ENCODE measurements at places on chromosomes 12 and 14.

GRCh38 chr12:11815397-11815796, 165.9 kb downstream of the ETV6 start:
- no peak for DNase-seq

DNA sequence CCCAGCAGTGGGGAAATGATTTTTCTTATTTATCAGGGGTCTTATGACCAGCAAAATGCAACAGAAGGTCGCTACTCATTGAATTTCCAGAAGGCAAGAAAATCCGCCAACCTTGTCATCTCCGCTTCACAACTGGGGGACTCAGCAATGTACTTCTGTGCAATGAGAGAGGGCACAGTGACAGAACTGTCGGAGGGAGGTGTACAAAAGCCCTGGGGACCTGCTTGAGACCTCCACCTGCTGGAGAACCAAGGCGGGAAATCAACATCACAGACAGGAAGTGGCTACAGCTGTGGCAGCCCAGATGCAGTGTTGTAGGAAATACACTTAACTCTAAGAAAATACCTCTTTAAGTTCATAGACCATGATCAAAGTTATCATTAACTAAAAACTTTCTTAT, 250.9 kb upstream of the OR4E1 start:
- DNase-seq = no peak

GRCh38 chr12:5524116-5524768, 92.3 kb downstream of the NTF3 start:
- DNase-seq = no peak

- DNase-seq = no peak
Observed at GRCh38 chr14:96987086-96987474, 189.9 kb downstream of the VRK1 start.

GRCh38 chr12:85405262-85405661, 125.2 kb downstream of the ALX1 start:
- DNase-seq = no peak

GRCh38 chr12:22046968-22047390, 961 bp downstream of the CMAS start:
- DNase-seq = no peak

DNA sequence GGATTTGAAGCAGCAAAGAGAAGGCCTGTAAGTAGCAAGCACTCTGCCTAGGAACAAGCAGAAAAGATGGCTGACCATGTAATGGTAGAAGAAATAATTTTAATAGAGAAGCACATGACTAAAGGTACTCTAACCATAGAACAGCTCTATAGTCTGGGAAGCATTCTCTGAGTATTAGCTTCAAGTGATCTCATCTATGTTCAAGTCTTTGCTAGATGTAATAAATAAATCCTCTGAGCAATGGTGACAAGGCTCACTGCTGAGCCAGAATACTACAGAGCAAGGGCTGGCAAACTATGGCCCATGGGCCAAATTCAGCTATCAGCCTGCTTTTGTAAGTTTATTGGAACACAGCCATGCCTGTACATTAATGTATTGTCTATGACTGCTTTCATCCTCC, 84.8 kb downstream of the PEBP1 start:
- DNase-seq = no peak

GRCh38 chr12:57837864-57838562, 8.5 kb downstream of the CTDSP2 start:
- DNase-seq = peak; percentile 24

- no peak for DNase-seq
Observed at GRCh38 chr12:70469221-70469820, 103.2 kb downstream of the KCNMB4 start.

DNA sequence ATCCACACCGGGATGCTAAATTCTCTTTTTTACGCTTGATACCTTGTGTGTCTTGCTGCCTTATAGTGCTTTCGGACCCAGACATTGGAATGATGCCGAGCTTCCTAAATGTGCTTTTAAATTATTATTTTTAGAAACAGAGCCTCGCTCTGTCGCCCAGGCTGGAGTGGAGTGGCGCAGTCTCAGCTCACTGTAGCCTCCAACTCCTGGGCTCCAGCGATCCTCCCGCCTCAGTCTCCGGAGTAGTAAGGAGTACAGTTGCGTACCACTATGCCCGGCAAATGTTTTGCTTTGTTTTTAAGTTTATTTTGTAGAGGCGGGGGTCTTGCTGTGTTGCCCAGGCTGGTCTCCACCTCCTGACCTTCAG, 489 bp upstream of the EML5 start:
- DNase-seq = no peak

DNA sequence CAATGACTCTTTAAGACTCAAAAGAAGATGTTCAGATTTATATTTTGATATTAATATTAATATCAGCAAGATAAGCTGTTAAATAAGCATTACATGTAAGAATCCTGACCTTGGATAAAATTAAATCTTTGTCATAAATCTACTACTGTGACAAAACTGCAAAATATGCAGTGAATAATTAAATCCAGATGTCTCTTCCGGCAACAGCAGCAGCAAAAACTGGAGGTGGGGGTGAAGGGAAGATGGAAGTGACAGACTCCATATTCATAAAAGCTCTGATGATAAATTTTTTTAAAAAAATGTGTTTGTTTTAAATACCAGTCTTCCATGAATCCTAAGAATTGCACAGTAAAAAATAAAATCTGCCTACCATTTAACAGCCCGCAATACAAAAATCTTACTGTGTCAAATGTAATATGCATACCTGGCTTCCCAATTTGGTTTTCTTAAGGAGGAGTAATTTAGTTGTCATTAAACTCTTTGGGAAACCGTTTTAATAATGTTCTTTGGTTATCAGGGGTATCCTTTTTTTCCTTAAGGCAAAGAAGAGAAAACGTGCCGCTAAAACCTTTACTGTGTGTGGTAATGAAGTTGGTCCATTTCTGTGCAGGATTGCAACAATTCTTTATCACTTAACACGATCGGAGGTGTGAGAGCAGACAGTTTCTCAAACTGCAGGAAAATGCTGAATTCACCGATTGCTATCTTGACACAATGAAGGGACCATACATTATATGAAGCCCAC, 478.2 kb downstream of the DIO2 start:
- no peak for DNase-seq

DNA sequence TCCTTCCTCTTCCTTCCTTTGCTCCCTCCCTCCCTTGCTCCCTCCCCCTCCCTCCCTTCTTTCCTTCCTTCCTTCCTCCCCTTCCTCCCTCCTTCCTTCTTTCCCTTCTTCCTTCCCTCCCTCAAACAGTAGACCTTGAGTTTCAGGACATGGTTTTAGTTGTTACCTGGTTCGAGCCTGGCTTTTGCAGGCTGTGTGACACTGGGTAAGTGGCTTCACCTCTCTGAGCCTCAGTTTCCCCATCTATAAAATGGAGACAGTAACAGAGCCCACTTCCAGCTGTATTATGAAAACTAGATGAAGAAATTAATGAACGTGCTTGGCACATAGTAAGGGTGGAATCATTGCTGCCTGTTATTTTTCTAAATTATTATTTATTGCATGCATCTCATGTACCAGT, 171.0 kb upstream of the LHX5 start:
- DNase-seq = no peak

GRCh38 chr14:80522936-80523335, 311.6 kb upstream of the DIO2 start:
- no peak for DNase-seq

DNA sequence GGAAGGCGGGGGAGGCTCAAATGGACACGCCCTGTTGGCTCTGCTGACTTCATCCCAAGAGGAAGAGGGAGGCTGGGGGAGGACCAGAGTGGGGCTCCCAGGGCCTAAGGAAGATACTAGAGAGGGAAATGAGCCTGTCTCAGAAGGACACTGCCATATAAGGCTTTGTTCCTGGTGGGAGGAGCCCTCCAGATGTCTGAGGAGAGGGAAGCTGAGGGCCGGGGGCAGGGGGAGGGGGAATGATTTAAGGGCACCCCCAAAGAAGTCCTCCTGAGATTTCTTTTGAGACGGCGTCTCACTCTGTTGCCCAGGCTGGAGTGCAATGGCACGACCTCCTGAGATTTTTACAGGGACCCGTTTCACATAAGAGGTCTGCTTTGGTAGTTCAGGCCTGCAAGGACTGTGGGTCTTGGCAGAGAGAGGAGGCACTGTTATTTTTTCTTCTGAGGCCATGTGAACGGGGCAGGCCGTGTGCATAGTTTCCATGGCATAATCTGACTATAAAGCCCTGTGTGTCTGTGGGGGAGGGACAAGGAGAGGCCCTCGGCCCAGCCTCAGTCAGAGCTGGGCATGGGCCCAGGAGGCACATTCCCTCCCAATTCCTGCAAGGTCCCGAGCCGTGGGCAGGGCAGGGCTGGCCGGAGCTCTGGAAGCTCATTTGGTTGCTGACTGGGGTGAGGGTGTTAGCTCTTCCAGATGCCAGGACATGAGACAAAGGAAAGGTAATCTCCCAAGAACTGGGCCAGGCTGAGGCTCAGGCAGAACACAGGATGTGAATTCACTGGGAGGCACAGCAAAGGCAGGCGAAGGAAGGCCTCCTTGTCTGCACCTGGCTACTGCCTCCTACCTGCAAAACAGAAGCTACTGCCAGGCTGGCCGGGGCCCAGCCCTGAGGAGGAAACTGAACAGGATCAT, 22.2 kb upstream of the PLEKHG3 start:
- no peak for DNase-seq

DNA sequence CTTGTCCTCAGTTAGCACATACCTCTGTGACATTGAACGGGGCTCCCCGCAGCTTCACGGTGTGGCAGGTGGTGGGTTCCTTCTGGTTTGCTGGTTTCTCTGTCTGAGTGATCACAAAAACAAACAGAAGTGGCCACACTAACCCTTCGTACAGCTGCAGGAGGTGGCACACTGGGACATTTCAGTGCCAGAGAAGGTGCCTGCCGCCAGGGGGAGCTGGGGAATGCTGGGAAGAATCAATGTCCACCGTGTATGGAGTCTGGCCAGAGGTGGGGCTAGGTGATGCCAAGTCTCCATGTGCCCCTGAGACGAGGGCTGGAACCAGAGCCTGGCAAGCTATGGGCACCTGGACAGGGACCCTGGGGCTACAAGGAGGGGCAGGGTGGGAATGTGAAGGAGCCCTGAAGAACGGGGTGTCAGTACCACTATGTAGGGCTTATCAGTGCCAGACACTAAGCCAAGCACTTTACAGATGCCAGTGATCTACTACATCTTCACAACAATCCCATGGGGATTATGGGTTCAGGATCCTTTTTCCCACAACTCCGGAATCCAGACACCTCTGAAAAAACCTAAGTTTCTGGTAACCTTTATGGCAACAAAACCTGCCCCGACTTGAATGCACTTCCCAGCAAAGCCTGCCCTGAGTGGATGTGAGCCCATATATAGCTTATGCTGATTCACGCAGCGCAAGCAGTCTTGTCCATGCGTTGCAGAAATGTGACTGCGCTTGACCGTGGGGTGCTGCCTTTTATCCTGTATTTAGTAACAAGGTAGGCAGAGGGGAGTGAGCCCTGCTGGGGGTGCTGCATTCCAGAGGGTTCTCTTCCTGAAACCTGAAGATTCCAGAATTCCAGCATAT, 10.8 kb downstream of the RBM19 start:
- DNase-seq = peak; percentile 10

- peak; percentile 19 for DNase-seq
Observed at GRCh38 chr12:106267535-106267934, 19.7 kb upstream of the CKAP4 start.

DNA sequence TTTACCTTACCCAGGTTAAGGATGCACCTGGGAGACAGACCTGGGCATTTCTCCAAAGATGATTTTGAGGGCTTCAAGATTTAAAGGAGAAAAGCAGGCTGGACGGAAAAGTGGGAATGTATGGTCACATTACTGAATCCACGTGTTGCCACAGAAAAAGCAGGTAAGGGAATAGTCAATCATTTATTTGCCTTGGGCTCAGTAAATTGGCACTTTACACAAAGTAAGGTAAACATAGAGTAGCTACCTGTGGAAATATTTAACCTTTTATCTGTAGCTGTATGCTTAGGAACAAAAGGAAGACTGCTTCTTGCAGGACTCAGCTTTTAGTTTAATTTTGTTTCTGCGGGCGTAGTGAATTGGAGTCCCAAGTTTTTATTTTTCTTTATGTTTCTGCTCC, 153.3 kb downstream of the SLCO1B3 start:
- no peak for DNase-seq

- no peak for DNase-seq
Observed at GRCh38 chr12:40144023-40144422, 38.1 kb upstream of the SLC2A13 start.

DNA sequence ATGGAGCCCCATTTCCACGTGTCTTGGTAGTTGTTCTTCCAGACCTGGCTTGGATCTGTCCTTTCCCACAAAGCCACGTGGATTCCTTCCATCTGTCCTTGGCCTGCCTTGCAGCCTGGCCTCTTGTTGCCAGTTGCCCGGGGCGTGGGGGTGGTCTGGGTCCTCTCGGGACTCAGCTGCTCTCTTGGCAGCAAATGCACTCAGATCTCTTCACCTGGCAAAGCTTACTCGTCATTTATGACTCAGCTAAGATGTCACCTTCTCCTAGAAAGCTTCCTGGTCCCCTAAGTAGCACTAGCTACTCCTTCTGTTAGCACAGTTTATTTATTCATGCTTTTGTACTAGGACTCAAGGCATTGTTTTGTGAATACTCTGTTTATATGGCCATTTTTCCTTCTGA, 13.6 kb downstream of the PLEKHG3 start:
- DNase-seq = no peak

DNA sequence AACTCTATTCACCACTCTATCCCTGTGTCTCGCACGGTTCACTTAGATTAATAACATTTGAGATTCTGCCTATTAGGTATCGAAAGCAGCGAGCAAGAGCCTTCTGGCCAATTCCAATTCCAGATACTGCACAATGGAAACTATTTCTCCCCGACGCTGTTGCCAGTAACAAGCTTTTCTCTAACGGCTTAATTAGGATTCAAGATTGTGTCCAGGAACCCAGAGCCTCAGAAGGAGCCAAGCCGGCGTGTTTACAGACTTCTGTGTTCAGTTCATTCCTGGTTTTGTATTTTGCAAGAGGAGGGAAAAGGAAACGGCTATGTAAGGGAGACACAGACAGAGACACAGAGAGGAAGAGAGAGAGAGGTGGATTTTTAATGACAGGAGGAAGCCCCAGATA, 185.6 kb downstream of the DICER1 start:
- DNase-seq = no peak

- no peak for DNase-seq
Observed at GRCh38 chr12:98344046-98344930, 171.1 kb upstream of the TMPO start.

DNA sequence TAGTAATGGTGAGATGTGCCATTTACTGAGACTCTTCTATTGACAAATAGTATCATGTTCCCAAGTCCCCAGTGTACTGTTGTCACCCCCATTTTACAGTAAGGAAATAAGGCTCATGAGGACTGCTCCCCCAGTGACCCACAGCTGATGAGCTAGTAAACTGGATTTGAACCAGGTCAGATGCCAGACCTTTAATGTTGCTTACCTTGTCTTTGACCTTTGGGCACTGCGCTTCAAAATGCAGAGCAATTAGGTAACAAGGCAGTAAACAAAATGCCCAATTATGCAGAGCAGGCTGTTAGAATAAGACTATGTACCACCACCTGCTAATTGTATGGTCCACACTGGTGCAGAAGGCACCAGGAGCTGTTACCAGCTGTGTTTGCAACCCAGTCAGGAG, 38.5 kb upstream of the RIN3 start:
- DNase-seq = no peak

DNA sequence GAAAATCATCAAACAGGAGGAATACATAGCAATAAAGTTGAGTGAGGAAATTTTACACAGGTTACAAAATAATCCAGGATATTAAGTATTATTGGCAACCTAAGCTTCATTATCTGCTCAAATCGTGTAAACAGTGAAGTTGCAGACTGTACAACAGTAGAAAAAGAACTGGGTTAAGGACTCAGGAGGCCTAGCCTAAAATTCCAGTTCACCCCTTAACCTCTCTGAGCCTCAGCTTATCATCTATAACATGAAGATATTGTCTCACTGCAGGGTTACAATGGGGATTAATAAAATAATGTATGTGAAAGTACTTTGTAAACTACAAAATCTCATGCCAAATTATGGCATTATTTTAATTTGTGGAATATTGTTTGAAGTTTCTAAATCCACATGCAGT, 26.0 kb downstream of the DDHD1 start:
- DNase-seq = no peak

Measured in erythroblast (primary cell).